ENCODE measurements at places on chromosomes 1 and 21.

DNA sequence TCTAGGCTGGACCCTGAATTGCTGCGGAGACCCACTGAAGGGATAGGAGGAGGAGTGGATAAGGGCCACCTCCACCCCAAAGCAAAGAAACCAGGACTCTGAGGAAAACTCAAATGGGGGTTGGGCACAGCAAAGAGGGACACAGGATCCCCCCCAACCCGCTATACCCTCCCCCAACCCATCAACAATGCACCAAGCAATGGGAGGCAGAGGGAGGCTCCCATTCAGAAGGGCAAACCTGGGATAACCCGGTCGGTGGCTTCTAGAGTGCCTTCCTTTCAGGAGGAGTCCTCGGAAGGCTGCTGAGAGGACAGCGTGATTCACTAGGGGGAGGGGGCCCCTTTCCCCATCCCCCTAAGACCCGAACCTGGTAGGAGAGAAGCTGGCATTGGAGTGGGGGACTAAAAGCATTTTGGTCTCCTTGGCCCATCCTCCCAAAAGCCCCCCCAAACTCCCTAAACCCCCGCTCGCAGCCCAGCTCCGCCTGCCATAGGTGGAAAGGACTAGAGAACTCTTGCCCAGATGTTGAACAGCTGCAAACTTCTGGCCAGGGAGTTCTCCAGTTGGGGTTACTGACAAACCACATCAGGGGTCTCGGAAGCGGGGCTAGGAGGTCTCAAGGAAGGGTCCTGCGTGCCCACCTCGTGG is 1.3 kb downstream of the MEF2D start:
- DNase-seq = no peak

GRCh38 chr21:39632796-39633442 is 20.2 kb downstream of the B3GALT5 start:
- no peak for DNase-seq

- peak; percentile 12 for DNase-seq
Observed at GRCh38 chr1:24978383-24979032, 48.4 kb upstream of the RUNX3 start.

GRCh38 chr1:188888386-188888785 is 1589.3 kb downstream of the BRINP3 start:
- no peak for DNase-seq

- no peak for DNase-seq
Observed at GRCh38 chr1:51000651-51001050, 30.6 kb downstream of the CDKN2C start.

GRCh38 chr1:226870026-226870400 is 403 bp upstream of the PSEN2 start:
- no peak for DNase-seq

DNA sequence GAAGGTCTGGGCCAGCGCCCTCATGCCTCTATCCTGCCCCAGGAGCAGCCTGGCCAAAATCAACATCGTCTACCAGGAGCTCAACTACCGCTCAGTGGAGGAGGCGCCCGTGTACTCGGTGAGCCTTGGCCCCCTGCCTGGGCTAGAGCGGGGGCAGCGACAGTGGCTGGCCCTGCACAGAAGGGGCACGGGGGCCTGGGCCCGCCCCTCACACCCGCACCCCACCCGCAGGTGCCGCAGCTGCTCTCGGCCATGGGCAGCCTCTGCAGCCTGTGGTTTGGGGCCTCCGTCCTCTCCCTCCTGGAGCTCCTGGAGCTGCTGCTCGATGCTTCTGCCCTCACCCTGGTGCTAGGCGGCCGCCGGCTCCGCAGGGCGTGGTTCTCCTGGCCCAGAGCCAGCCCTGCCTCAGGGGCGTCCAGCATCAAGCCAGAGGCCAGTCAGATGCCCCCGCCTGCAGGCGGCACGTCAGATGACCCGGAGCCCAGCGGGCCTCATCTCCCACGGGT is 10.8 kb downstream of the SCNN1D start:
- DNase-seq = no peak
